ENCODE measurements at places on chromosomes 16 and 17.
A peak's percentile ranks its signal among the peaks of the same experiment; 100 is the strongest.

GRCh38 chr16:1929105-1929504 lies 10.9 kb upstream of the HS3ST6 start:
- DNase-seq = no peak

DNA sequence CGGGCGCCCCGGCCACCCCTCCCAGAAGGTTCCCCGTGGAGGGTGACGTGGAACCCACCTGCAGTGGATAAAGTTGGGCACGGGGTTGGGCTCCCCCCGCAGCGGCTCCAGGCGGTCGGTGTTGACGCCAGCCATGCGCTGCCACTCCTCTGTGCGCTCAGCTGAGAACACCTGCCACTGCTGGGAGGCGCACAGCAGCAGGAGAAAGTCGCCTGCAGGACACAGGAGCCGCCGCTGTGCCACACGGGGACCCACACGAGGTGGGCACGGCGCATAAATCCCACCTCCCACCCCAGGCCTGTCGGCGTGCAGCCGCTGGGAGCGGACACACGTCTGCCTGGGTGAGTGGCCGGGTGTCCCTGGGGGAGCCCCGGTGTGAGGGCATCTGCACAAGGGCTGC lies 20.7 kb downstream of the CTU2 start:
- no peak for DNase-seq

GRCh38 chr16:1564325-1564724 lies 30.9 kb downstream of the TMEM204 start:
- DNase-seq = no peak

DNA sequence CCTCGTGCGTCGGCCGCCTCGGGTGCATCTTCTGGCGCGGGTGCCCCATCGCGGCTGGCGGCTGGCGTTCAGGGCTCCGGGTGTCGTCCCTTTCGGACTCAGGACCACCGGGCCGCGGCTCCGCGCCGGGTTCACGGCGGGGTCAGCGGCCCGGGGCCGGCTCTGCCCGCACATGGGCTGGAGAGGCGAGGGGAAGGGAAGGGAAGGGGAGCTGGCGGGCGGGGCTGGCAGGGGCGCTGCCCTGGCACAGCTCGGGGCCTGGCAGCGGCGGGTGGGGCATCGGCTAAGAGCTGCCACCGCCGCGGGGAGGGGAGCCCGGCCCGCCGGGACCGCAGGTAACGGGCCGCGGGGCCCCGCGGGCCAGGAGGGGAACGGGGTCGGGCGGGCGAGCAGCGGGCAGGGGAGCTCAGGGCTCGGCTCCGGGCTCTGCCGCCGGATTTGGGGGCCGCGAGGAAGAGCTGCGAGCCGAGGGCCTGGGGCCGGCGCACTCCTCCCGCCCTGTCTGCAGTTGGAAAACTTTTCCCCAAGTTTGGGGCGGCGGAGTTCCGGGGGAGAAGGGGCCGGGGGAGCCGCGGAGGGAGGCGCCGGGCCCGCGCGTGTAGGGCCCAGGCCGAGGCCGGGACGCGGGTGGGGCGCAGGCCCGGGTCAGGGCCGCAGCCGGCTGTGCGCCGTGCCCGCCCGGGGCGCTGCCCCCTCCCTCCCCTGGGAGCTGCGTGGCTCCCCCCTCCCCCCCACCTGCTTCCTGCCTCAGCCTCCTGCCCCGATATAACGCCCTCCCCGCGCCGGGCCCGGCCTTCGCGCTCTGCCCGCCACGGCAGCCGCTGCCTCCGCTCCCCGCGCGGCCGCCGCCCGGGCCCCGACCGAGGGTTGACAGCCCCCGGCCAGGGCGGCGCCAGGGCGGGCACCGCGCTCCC lies 646 bp downstream of the HIC1 start:
- peak; percentile 49 for DNase-seq

GRCh38 chr17:69218986-69219385 lies 9.6 kb downstream of the ABCA10 start:
- no peak for DNase-seq

DNA sequence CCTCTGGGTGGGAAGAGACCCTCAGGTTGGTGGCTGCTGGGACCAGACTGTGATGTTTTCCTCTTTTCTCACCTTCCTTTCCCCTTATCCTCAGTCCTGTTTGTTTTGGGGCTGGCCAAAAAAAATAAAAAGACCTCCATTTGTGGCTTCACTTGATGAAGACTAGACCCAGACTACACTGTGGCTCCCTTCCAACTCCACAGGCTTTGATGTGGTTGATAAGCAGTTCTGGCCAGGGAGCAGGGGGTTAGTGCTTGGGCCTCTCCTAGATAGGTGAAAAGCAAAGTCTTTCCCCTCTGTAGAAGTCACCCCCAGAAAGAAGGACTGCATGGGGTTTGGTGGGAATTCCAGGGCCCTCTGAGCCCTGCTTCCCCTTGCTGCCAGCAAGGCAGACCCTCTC lies 11.2 kb upstream of the ADAM11 start:
- DNase-seq = no peak

All from CD4-positive, alpha-beta T cell treated with Interleukin-17A for 1 hour (primary cell).